Retina (tissue), 1 donor: ENCODE measurements at places on chromosomes 7 and 10.

GRCh38 chr10:132846631-132847415 lies 60.9 kb upstream of the NKX6-2 start:
- no peak for DNase-seq

DNA sequence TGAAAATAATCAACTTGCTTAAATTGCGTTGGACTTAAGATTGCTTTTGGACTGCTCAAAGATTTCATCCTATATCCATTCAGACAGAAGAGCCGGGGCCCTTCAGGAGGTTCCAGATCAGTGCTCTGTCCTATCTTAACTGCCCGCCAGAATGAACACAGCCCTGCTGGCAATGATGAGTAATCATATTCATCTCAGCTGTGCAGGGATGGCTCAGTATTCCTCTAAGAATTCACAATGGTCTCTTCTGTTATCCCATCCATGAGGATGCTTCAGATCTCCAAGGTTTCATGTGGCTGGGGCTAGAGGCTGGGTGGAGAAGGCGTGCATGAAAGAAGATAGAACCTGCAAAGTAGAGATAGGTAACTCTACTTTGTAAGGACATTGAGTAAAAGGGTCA lies 80.0 kb upstream of the NPVF start:
- no peak for DNase-seq

GRCh38 chr10:72260976-72261783 lies 12.5 kb upstream of the DDIT4 start:
- peak; percentile 95 for DNase-seq

- no peak for DNase-seq
Measured at GRCh38 chr10:61376908-61377368, 76.2 kb downstream of the TMEM26 start.

GRCh38 chr10:116769791-116770190 lies 27.4 kb upstream of the HSPA12A start:
- DNase-seq = no peak

DNA sequence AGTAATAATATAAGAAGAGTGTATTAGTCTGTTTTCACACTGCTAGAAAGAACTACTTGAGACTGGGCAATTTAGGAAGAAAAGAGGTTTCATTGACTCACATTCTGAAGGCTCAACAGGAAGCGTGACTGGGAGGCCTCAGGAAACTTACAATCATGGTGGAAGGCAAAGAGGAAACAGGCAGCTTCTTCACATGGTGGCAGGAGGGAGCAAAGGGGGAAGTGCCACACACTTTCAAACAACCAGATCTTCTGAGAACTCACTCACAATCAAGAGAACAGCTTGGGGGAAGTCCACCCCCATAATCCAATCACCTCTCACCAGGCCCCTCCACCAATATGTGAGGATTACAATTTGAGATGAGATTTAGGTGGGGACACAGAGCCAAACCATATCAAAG lies 212.5 kb upstream of the HDAC9 start:
- DNase-seq = no peak

DNA sequence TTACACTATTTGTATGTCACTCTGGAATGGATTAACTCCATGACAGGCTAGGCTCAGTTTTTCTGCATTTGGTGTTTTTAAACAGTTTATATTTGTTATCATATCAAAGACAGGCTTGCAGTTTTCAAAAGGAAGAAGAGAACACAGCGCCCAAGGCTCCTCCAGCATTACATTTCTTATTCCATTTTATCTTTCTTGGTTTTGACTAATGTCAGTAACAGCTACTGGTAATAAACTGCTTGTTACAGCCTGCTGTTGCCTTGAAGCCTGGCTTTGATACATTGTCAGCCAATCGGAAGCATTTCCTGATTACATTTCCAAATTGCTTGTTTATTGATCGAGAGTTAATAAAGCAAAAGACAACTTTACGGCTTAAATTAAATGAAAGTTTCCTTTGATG lies 166.0 kb upstream of the MDFIC start:
- no peak for DNase-seq

DNA sequence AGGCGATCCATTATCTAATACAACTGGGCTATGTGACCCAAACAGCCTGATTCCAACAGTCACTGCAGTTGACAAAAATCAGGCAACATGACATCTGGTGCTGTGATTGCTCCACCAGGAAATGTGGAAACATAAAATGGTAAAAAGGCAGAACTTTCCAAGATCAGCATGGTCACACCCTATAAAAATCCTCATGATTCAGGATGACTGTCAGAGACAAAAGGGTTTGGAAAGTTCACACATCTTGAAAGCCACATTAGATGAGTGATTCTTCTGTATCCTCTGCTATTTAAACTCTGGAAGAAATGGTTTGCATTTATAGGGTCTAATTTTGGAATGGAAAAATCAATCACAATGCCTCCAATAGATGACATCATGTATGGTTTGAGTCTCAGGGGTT lies 662.6 kb upstream of the IGFBP3 start:
- DNase-seq = no peak

GRCh38 chr7:30717181-30717580 lies 34.8 kb upstream of the INMT start:
- no peak for DNase-seq
